RWPE1 (cell line): ENCODE measurements at places on chromosomes 1 and 21.

DNA sequence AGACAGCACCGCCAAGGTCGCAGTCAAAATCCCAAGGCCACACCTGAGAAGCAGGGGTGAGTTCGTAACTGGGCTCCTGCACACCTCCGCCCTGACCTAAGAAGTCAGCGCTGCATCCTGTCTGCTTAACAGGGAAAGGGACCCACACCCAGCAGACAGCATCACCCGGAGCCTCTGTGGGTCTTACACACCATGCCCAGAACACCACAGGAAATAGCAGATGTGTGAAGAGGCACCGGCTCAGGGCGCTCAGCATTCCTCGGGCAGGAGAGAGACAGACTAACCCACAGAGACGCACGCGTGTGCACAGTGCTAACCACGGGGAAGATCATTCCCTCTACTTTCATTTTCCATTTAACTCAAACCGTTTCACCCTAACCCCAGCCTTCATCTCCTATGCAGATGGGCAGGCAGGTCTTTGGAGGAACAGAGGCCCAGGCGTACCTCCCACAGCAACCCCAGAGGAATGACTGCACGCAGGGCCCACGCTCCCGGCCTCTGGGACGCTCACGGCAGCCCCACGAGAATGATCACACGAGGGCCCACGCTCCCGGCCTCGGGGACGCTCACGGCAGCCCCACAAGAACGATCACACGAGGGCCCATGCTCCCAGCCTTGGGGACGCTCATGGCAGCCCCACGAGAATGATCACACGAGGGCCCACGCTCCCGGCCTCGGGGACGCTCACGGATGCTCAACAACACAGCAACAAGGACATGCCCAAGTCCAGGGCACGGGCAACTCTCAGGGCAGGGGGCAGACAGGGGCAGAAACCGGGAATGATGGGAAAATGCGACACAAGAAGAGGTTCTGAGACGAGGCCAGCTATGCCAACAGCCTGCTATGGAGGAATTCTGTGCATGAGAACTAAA is 20.9 kb downstream of the POFUT2 start:
- no peak for DNase-seq

- DNase-seq, result peak; percentile 31
Observed at GRCh38 chr1:193069748-193070385, 10.5 kb downstream of the RO60 start.

GRCh38 chr1:109634771-109635750 is 15.4 kb downstream of the AMPD2 start:
- no peak for DNase-seq

- DNase-seq, result peak; percentile 28
Observed at GRCh38 chr1:66503841-66504470, 30.0 kb upstream of the SGIP1 start.

GRCh38 chr1:206003854-206004800 is 932 bp upstream of the RAB7B start:
- DNase-seq, result no peak

DNA sequence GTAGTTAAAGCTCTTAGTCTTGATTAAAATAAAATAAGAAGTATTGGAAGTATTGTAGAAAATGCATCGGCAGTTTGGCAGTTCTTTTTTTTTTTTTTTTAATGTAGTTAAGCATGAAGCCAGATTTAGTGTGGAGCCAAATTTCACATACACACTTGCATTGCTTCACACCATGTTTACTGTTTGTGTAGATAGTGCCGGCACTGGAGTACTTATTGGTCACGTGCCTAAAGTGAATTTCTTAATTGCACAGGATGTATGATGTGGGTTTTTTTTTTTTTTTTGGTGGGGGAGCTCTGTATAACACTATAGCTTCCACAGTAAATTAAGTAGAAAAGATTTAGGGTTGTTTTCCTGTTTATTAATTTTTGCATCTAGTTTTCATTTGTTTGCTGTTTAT is 21.2 kb upstream of the TMEM61 start:
- no peak for DNase-seq

- no peak for DNase-seq
Observed at GRCh38 chr1:40983286-40983685, 3.8 kb downstream of the CTPS1 start.

- peak; percentile 44 for DNase-seq
Observed at GRCh38 chr1:31937300-31938183, 626 bp downstream of the PTP4A2 start.

GRCh38 chr1:185426848-185427247 is 109.8 kb upstream of the IVNS1ABP start:
- DNase-seq, result no peak

DNA sequence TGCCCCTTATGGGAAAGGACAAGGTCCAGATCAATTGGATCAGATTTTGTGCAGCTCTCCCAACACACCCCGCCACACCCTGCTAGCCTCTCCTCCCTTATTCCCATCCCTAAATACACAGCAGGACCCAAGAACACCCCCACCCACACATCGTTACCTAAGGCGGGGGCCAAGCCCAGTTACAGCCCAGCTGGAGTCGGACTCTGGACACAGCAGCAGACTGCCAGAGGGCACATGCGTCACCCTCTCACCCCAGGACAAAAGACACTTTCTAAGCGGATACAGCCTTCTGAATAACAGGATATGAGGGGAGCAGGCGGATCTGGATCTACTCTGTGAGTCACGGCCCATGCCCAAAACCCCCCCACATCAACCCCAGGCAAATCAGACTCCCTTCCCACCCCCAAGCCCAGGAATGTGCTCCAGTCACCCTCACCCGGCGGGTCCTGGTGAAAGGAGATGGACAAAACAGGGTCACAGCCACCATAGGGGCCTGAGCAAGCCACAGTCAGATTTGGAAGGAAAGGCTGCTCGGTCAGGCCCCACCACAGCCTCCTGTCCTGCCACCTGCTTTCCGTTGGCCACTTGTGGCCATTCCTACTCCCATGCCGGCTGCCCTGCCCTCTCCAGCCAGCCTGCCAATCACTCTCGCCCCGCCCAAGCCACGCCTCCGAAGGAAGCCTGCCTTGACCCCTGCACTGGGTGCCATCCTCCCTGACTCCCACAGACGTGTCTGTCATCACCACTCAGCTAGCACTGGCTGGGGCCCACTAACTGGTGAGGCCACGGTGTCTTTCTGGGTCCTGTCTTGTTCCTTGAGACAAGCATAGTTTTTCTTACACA is 4.0 kb downstream of the S100A16 start:
- DNase-seq, result peak; percentile 97
